ENCODE measurements at places on chromosomes 13 and 19.

DNA sequence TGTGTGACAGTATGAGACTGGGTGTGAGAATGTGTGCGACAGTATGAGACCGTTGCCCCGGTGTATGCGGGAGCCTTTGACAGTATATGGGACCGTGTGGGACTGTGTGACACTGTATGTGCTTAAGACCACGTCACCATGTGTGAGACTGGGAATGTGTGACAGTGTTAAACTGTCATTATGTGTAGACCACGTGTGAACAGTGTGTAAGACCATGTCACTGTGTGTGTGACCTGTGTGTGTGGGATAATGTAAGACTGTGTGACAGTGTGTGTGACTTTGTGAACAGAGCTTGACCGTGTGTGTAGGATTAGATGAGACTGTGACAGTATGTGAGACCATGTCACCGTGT lies 549 bp downstream of the ZNF583 start:
- H3K27me3 ChIP-seq: no peaks in the 10 kb centered on the region
- DNase-seq: no peak
- peak overlapping the region; percentile 68 for H3K4me3 ChIP-seq
- H3K27ac ChIP-seq: no peak overlapping the region

GRCh38 chr19:44808463-44809371 lies at the start of gene BCAM:
TSS of gene BCAM (plus strand) at chr19:44809103. CDS start at chr19:44809125, 22 bp downstream.
- peaks cover 7% of the 10 kb centered on the region for H3K4me1 ChIP-seq
- H3K4me3 ChIP-seq: peak within 1 kb of the TSS; percentile 70
- H3K27me3 ChIP-seq: peaks cover 3% of the 10 kb centered on the region
- no peak for DNase-seq
- H3K36me3 ChIP-seq: peaks cover 8% of the 10 kb centered on the region

- H3K4me3 ChIP-seq: no peak overlapping the region
- H3K36me3 ChIP-seq: no peaks in the 10 kb centered on the region
- no peak for DNase-seq
- H3K4me1 ChIP-seq: no peaks in the 10 kb centered on the region
- H3K27me3 ChIP-seq: no peaks in the 10 kb centered on the region
Observed at GRCh38 chr13:110624766-110625756, 9.7 kb downstream of the NAXD start.

DNA sequence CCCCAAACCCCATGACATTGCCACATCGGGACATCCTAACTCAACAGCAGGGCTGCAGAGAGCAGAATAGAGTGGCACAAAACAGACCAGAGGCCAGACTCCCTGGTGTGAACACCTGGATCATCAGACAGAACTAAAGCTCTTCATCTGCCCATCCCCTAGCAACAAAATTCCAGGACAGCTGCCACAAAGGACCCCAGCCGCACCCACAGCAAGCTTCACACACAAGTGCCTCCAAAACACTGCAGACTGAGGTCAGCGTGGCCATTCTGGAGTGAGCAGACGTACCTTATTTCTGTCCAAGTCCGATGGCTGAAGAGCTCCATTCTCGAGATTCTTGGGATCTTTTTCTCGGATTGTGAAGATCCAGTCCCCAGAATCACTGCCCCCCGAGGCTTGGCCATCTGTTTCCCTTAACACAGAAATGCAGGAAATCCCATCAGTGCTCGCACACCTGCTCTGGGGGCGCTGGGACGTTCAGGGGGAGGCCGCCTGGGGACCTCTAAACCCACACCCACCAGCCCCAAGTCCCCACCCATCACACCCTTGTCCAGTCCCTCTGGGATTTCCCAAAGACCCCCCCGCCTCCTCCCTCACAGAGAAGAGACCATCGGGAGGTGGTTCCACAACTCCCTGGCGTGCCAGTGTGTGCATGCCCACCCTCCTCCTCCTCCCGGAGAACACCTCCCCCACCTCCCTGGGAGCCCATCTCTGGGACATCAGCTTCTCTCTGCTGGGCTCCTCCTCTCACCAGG lies 115.2 kb downstream of the STK24 start:
- no peaks in the 10 kb centered on the region for H3K4me1 ChIP-seq
- DNase-seq: no peak
- H3K27ac ChIP-seq: no peak overlapping the region
- H3K4me3 ChIP-seq: no peak overlapping the region
- H3K27me3 ChIP-seq: no peaks in the 10 kb centered on the region
- H3K36me3 ChIP-seq: peaks cover 9% of the 10 kb centered on the region

- H3K27ac ChIP-seq: no peak overlapping the region
- H3K27me3 ChIP-seq: no peaks in the 10 kb centered on the region
- H3K4me3 ChIP-seq: no peak overlapping the region
- H3K36me3 ChIP-seq: peaks cover 13% of the 10 kb centered on the region
- no peak for DNase-seq
Observed at GRCh38 chr19:5141129-5141849, 172.4 kb downstream of the KDM4B start.

- H3K27ac ChIP-seq: no peak overlapping the region
- no peak for DNase-seq
- peak overlapping the region; percentile 99 for H3K4me3 ChIP-seq
- H3K27me3 ChIP-seq: no peaks in the 10 kb centered on the region
- 0 out of 2 replicates have a peak, but pooled peaks cover 2% of the 10 kb centered on the region for H3K4me1 ChIP-seq
Observed at GRCh38 chr19:10565028-10565566, 713 bp downstream of the KRI1 start.

DNA sequence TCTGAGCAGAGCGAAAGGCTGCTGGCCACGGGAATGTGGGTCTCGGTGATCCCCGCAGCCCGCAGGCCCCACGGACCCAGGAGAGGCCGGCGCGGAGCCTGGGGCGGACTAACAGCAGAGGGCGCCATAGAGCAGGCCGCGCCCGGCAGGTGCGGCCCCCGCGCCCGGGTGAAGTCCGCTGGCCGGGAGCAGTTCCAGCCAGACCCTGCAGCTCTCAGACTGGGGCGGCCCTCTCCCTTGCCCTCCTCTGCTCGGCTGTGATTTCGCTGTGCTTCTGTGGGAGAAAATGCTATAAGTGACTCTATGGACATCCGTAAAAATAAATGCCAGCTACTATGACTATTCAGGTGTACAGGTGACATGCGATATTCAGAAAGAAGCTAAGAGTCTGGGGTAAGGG lies 37.7 kb downstream of the GSX1 start:
- H3K4me1 ChIP-seq: no peaks in the 10 kb centered on the region
- H3K27ac ChIP-seq: no peak overlapping the region
- no peak for DNase-seq
- H3K36me3 ChIP-seq: no peaks in the 10 kb centered on the region
- no peak overlapping the region for H3K4me3 ChIP-seq

- no peak overlapping the region for H3K4me3 ChIP-seq
- no peaks in the 10 kb centered on the region for H3K36me3 ChIP-seq
- no peak for DNase-seq
- no peak overlapping the region for H3K27ac ChIP-seq
- no peaks in the 10 kb centered on the region for H3K27me3 ChIP-seq
Observed at GRCh38 chr13:104314926-104315535, 1248.8 kb upstream of the SLC10A2 start.

- peaks cover 1% of the 10 kb centered on the region for H3K4me1 ChIP-seq
- H3K27ac ChIP-seq: no peak overlapping the region
- no peaks in the 10 kb centered on the region for H3K27me3 ChIP-seq
- no peaks in the 10 kb centered on the region for H3K36me3 ChIP-seq
- no peak overlapping the region for H3K4me3 ChIP-seq
Observed at GRCh38 chr13:67101730-67102467, 128.2 kb downstream of the PCDH9 start.

DNA sequence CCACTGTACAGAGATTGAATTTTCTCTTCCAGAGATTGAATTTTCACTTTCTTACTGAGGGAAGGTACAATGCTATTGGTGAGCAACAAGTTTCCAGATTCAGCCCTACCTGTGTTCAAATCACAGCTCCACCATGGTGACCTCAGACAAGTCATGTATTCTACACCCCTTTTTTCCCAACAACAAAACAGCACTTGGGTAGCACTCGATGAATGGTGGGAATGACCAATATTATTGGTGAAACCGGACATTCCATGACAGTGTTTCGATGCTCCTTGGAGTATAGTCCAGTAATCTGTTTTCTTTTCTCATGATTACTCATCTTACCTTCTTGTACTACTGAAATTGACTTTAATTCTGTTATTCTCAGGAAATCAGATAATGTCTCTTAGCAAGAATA lies 266.2 kb upstream of the SOX21 start:
- H3K27me3 ChIP-seq: no peaks in the 10 kb centered on the region
- H3K4me3 ChIP-seq: no peak overlapping the region
- no peak overlapping the region for H3K27ac ChIP-seq
- H3K4me1 ChIP-seq: peaks cover 1% of the 10 kb centered on the region

DNA sequence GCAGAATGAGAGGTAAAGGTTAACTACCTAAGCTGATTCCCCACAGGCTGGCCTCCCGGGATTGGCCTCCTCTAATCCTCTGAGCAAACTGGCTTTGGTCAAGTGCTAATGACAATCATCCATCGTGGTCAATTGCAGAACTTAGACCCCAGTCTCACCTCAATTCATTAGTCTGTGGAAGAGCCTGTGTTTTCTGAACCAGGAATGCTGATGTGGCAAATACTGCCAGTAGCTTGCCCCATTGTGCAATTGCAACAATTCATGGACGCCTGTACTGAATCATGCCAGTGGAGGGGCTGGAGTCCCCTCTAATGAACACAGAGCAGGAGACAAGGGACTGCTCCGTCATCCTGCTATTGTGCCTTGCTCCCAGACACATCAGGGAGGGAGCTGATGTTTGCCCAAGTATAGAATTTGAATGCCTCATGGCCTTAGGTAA lies 1256.5 kb downstream of the EFNB2 start:
- H3K4me1 ChIP-seq: peaks cover 16% of the 10 kb centered on the region
- H3K27me3 ChIP-seq: no peaks in the 10 kb centered on the region
- no peak overlapping the region for H3K27ac ChIP-seq

- H3K36me3 ChIP-seq: no peaks in the 10 kb centered on the region
- H3K27me3 ChIP-seq: no peaks in the 10 kb centered on the region
- H3K4me3 ChIP-seq: no peak overlapping the region
- DNase-seq: no peak
- H3K27ac ChIP-seq: no peak overlapping the region
- H3K4me1 ChIP-seq: no peaks in the 10 kb centered on the region
Observed at GRCh38 chr19:31595521-31595920, 246.3 kb upstream of the TSHZ3 start.

GRCh38 chr19:14450168-14450874 lies 17.2 kb downstream of the PKN1 start:
- peaks cover 17% of the 10 kb centered on the region for H3K36me3 ChIP-seq
- 0 out of 2 replicates have a peak, but pooled peaks cover 1% of the 10 kb centered on the region for H3K4me1 ChIP-seq
- DNase-seq: peak; percentile 91
- no peaks in the 10 kb centered on the region for H3K27me3 ChIP-seq

- H3K36me3 ChIP-seq: no peaks in the 10 kb centered on the region
- no peak for DNase-seq
- H3K4me3 ChIP-seq: no peak overlapping the region
- no peaks in the 10 kb centered on the region for H3K4me1 ChIP-seq
Observed at GRCh38 chr13:41601718-41602445, 144.5 kb downstream of the RGCC start.

GRCh38 chr19:12833738-12834565 lies 427 bp downstream of the RTBDN start:
- DNase-seq: no peak
- peak overlapping the region; percentile 89 for H3K4me3 ChIP-seq
- no peak overlapping the region for H3K27ac ChIP-seq
- no peaks in the 10 kb centered on the region for H3K27me3 ChIP-seq
- peaks cover 3% of the 10 kb centered on the region for H3K4me1 ChIP-seq
- no peaks in the 10 kb centered on the region for H3K36me3 ChIP-seq

DNA sequence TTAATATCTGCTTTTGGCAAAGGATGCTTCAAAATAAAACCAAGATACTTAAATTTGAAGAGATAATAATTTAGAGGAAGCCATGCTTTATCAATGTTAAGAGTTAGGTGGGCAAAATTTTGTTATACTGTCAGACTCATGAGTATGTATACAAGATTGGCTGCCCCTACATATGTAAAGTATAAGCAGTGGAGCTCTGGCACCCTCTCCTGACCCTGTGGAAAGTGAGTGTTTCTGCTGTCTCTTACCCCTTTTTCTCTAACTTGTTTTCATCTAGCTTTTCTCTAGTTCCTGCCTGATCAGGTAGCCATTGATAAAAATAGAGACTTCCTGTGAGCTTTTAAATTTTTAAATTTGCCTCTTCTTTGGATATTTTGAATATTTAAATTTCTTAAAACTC lies 710.9 kb upstream of the SPRY2 start:
- no peaks in the 10 kb centered on the region for H3K27me3 ChIP-seq
- no peaks in the 10 kb centered on the region for H3K4me1 ChIP-seq
- H3K36me3 ChIP-seq: no peaks in the 10 kb centered on the region
- no peak for DNase-seq

- no peaks in the 10 kb centered on the region for H3K36me3 ChIP-seq
- DNase-seq: peak; percentile 20
- H3K4me1 ChIP-seq: no peaks in the 10 kb centered on the region
- H3K27me3 ChIP-seq: no peaks in the 10 kb centered on the region
- no peak overlapping the region for H3K4me3 ChIP-seq
Observed at GRCh38 chr13:28058866-28059613, 41.3 kb downstream of the FLT3 start.

GRCh38 chr13:97076898-97077297 lies 82.6 kb upstream of the OXGR1 start:
- H3K4me3 ChIP-seq: no peak overlapping the region
- no peak overlapping the region for H3K27ac ChIP-seq
- DNase-seq: no peak
- H3K27me3 ChIP-seq: no peaks in the 10 kb centered on the region

DNA sequence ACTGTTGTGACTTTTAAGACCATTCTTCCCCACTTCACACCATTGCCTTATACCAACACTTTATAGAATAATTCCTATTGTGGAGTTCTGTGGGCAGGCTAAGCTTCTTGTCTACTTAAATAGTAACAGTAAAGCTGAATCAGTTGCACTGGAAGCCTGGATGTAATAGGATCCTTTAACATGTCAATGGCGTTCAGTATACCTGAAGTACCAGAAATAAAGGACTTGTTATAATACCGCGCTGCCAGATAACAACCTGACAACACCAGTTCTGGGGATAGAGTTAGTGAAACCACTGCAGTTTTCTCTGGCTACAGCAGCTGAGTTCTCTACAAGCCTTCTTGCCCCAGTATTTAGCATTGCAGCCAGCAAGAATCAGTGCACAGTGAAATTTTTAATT lies 52.0 kb upstream of the TNFRSF19 start:
- no peaks in the 10 kb centered on the region for H3K4me1 ChIP-seq
- no peak overlapping the region for H3K4me3 ChIP-seq
- H3K27me3 ChIP-seq: no peaks in the 10 kb centered on the region
- DNase-seq: no peak

GRCh38 chr13:29542381-29542780 lies 53.1 kb downstream of the SLC7A1 start:
- DNase-seq: no peak
- H3K4me1 ChIP-seq: peaks cover 2% of the 10 kb centered on the region
- no peaks in the 10 kb centered on the region for H3K27me3 ChIP-seq

DNA sequence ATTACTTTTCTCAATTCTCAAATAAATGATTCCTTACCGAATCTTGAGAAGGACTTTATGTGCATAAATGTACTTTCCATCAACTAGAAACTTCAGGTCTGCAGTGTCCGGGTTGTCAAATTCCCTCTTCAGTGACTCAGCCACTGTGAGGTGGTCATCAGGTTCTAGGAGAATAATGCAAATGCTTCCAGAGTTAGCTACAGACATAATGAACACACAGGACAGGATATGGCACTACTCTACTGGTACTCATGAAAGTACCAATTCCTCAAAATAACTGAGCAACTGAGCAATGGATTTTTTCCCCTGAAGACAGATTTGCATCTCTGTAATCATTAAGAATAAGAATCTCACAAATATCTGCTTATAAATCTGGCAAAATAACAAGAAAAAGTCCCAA lies 31.2 kb downstream of the RCBTB2 start:
- no peak overlapping the region for H3K4me3 ChIP-seq
- no peaks in the 10 kb centered on the region for H3K36me3 ChIP-seq
- H3K27me3 ChIP-seq: no peaks in the 10 kb centered on the region
- no peak for DNase-seq

- no peak for DNase-seq
- no peak overlapping the region for H3K4me3 ChIP-seq
- H3K27me3 ChIP-seq: no peaks in the 10 kb centered on the region
- no peak overlapping the region for H3K27ac ChIP-seq
- no peaks in the 10 kb centered on the region for H3K36me3 ChIP-seq
Observed at GRCh38 chr13:79096099-79096498, 310.0 kb downstream of the RBM26 start.

Measured in iPS DF 6.9 (cell line).